Osteocyte (in vitro differentiated cells): ENCODE measurements at places on chromosomes 2 and 18. TPM values are rescaled to one million over a fixed set of nuclear protein-coding genes. Genes with fewer than 3 reads are reported as not detected.

GRCh38 chr2:174835797-174836255 lies 71.6 kb upstream of the CHRNA1 start:
- no peak for DNase-seq
- H3K27me3 ChIP-seq, result no peaks in the 10 kb centered on the region
- H3K4me1 ChIP-seq, result peaks cover 55% of the 10 kb centered on the region
- peak overlapping the region; percentile 88 for H3K27ac ChIP-seq
- H3K36me3 ChIP-seq, result peaks cover 16% of the 10 kb centered on the region
- no peak overlapping the region for H3K4me3 ChIP-seq

- H3K4me3 ChIP-seq, result no peak overlapping the region
- H3K27me3 ChIP-seq, result no peaks in the 10 kb centered on the region
- DNase-seq, result no peak
- peaks cover 9% of the 10 kb centered on the region for H3K4me1 ChIP-seq
- H3K27ac ChIP-seq, result no peak overlapping the region
These were observed 185.9 kb downstream of the PDE1A start for GRCh38 chr2:182240862-182241371.

DNA sequence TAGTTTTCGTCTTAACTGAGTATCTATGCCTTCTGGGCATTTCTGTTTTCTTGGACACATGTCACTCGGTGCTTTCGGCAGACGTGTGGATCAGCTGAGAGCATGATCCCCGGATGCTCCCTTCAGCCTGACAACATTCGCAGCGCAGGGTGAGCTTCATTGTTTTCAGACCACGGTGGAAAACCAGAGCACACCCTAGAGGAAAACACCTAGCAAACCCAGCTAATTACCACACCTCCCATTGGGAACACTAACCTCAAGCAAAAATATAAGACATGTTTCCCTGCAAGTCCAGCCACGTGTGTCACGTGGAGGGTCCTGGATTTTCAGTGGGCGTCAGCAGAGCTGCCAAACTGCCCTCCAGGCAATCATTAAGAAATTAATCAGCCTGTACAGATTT lies 31.0 kb downstream of the ANKRD29 start:
- DNase-seq, result no peak
- peaks cover 26% of the 10 kb centered on the region for H3K27me3 ChIP-seq
- no peak overlapping the region for H3K4me3 ChIP-seq
- H3K4me1 ChIP-seq, result peaks cover 19% of the 10 kb centered on the region
- H3K27ac ChIP-seq, result no peak overlapping the region

DNA sequence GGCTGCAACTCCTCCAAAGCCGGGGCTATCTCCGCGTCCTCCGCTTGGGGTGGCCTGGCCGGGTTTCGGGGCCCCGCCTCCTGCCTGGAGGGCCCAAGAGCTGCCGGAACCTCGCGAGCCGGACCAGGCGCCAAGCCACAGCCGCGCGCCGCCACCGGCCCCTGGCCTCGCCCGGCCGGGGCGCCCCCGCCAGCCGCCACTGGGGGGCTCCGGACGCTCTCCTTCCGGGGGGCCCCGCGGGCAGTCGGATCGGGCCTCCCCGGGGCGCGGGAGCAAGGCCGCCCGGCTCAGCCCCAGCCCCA lies 17.4 kb upstream of the HAAO start:
- H3K4me1 ChIP-seq, result peaks cover 17% of the 10 kb centered on the region
- no peaks in the 10 kb centered on the region for H3K36me3 ChIP-seq
- peak overlapping the region; percentile 71 for H3K4me3 ChIP-seq
- H3K27me3 ChIP-seq, result no peaks in the 10 kb centered on the region
- peak overlapping the region; percentile 84 for H3K27ac ChIP-seq
- peak; percentile 94 for DNase-seq

GALNT3 gene
- 3.0 and 3.2 TPM in 2 replicates for total RNA-seq

G6PC2 gene
- not detected in 2 replicates for total RNA-seq
